ENCODE measurements at places on chromosomes 12 and 14. TPM values are rescaled to one million over a fixed set of nuclear protein-coding genes. Genes with fewer than 3 reads are reported as not detected.

DNA sequence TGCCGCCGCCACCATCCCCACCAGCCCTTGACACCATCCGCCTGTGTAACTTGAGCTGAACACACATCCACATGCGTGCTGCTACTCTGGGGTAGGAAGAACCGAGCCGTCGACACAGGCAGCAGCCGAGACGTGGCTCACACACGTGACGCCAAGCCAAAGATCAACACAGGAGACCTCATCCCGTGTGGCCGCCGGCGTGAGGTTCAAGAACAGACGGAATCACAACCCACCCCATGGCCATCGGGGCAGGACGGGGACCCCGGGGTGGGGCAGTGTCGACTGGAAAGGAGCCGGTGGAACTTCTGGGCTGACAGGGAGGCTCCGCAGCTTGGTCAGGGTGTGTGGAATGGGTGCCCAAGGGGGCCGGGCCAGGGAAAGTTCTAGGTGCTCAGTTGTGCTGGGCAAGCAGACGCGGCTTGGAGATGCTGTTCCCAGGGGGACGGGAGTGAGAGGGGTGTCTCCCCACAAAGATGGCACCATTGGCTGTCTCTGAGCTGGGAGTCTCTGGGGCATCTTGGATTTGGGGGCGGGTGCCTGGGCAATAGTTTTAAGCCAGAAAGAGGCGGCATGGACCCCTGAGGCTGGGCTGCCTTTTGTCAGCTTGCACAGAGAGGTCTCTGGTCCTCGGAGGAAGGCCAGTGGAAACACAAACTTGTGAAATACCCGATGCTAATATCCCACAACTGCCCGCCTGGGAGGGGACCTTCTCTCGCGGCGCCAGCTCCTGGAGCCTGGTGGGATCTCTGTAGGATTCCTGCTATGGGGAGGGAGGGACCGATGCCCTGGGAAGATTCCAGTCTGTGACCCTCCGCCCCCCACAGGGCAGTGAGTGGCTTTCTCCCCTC lies 41.8 kb downstream of the GALNT9 start:
- H3K27ac ChIP-seq, result no peak overlapping the region
- no peaks in the 10 kb centered on the region for H3K4me1 ChIP-seq
- peaks cover 17% of the 10 kb centered on the region for H3K27me3 ChIP-seq
- H3K36me3 ChIP-seq, result no peaks in the 10 kb centered on the region
- H3K4me3 ChIP-seq, result no peak overlapping the region

DNA sequence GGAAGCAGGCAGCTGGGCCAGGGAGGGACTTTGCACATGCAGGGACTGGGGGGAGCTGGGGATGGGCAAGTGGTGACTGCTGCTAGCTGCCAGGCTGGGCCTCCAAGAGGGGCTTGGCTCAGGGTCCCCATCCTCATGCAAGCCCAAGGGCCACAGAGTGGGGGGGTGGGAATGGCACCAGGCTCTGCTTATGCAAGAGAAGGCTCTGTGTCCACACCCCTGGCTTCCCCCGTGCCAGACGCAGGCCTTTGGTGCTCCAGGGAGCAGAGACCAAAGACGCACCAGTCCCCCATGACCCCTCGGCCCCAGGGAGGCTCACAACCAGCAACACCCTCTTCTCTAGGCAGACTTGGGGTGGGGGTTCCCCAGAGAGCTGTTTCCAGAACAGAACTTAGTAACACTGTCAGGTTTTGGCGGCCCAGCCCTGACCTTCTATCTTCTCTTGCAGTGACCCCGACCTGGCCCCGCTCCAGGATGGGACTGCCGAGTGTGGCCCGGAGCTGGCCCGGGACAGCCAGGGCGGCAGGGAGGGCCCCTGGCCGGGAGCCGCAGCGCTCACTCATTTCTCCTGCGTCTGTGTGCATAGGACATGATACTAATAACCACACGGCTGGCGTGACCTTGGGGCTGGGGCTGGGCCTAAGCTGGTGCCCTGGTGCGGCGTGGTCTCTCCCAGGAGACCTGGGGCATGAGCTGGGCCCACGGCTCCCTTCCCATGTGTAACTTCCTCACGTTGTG lies 14.3 kb downstream of the XRCC3 start:
- H3K4me1 ChIP-seq, result no peaks in the 10 kb centered on the region
- no peak overlapping the region for H3K27ac ChIP-seq
- H3K36me3 ChIP-seq, result peaks cover 62% of the 10 kb centered on the region
- peak; percentile 60 for DNase-seq
- H3K4me3 ChIP-seq, result no peak overlapping the region

GRCh38 chr14:65686761-65687160 lies 274.2 kb downstream of the FUT8 start:
- no peaks in the 10 kb centered on the region for H3K4me1 ChIP-seq
- no peak overlapping the region for H3K4me3 ChIP-seq
- DNase-seq, result no peak
- H3K36me3 ChIP-seq, result no peaks in the 10 kb centered on the region
- no peaks in the 10 kb centered on the region for H3K27me3 ChIP-seq

DNA sequence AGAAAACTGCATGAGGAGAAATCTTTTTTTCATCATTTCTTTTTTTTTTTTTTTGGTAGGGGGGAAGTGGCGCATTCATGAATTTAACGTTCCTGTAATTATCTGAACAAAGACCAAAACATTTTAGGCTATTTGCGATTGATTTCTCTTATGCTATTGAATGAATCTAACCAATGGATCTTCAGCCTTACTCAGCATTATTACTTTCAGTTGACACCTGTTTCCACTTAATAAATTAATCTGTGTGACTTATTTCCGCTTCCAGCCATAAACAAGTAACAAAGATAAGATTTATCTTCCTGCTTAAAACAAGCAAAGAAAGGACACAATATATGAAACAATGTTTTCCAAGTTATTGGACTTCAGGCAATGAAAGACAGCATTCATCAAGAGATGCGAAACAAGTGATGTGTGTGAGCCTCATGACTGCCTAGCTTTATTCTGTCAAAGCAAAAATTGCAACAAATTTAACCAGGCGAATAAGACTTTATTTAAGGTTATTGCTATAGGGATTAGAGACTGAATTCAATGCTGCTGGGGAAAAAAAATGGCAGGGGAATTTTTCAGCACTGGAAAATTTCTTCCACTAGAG lies 1026.9 kb downstream of the LRFN5 start:
- no peaks in the 10 kb centered on the region for H3K36me3 ChIP-seq
- DNase-seq, result no peak
- H3K27ac ChIP-seq, result no peak overlapping the region
- H3K4me3 ChIP-seq, result no peak overlapping the region

DNA sequence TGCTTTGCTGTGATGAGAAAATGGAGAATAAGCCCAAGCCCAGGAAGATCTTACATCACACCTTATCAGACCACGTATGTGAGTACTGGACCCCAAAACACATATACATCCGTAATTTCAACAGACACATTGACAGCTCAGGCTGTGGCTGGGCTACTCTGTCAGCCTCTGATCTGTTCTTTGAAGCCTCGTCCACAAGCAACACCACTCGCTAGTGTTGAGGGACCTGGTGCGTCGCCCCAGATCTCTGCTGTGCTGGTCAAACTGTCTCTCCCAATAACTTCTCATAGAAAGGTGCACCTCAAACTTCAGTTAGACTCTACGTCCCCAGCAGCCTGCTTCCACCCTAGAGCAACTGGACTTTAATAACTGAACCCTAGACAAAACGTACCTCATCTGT lies 10.6 kb upstream of the SFSWAP start:
- H3K4me1 ChIP-seq, result peaks cover 7% of the 10 kb centered on the region
- H3K27ac ChIP-seq, result no peak overlapping the region
- H3K4me3 ChIP-seq, result no peak overlapping the region

- no peak overlapping the region for H3K4me3 ChIP-seq
- no peak for DNase-seq
- H3K4me1 ChIP-seq, result no peaks in the 10 kb centered on the region
- no peak overlapping the region for H3K27ac ChIP-seq
These were observed 12.9 kb upstream of the FAM181A start for GRCh38 chr14:93914278-93914677.

DNA sequence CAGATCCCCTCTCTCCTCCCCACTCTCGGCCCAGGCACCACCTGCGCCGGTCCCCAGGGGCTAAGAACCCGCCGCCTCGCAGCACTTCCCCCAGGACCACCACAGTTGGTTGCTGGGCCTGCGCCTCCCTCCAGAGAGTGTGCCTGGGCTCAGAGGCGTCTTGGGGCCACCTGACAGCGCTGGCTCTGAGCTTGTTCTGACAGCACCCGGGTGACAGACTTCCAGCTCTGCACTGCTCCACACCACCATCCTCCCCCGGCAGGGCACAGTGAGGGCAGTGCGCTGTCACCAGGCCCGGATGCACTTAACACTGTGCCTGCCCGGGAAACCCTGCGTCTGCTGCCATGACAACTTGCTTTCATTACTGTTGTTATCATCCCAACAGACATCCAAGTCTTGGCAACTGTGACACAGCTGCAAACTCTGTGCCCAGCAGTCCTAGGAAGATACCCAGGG lies 6.6 kb downstream of the BRF1 start:
- H3K27me3 ChIP-seq, result no peaks in the 10 kb centered on the region
- DNase-seq, result peak; percentile 87
- H3K4me3 ChIP-seq, result no peak overlapping the region
- no peaks in the 10 kb centered on the region for H3K4me1 ChIP-seq

DNA sequence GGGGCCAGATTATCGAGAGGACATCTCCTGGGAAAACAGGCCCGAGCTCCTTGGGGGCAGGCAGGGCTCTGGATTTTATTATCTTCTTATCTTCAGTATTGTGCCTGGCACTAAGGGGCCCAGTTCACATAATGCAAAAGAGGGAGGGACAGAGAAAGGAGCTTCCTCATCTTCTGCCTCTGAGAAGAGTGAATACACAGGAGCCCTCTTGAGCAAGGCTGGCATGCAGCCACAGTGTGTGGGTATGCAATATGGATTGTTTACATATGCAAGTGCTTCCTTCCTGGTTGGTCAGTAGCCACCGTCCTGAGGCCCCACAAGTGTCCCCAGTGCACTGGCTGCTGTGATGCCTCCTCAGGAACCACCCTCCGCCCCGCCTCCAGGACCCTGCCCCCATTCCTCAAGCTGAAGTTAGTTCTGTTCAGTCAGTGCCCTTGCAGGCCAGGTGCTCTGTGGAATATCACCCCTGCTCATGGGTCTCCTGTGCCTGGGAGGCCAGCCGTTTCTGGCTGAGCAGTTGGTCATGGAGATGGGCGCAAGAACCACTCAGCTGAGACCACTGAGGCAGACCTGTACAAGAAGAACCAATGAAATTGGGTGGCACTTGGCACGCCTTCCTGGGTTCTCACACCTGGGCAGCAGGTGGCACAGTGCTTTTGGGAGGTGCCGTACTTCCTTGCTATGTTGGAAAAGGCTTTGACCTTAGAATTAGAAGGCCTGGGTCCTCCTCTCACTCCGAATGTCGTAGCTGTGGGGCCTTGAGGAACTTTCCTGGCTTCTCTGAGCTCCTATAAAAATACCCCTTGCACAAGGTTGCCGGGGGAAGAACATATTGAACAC lies 35.1 kb upstream of the ACTN1 start:
- H3K4me1 ChIP-seq, result peaks cover 20% of the 10 kb centered on the region
- peak; percentile 72 for DNase-seq
- H3K27me3 ChIP-seq, result no peaks in the 10 kb centered on the region
- no peak overlapping the region for H3K4me3 ChIP-seq

DNA sequence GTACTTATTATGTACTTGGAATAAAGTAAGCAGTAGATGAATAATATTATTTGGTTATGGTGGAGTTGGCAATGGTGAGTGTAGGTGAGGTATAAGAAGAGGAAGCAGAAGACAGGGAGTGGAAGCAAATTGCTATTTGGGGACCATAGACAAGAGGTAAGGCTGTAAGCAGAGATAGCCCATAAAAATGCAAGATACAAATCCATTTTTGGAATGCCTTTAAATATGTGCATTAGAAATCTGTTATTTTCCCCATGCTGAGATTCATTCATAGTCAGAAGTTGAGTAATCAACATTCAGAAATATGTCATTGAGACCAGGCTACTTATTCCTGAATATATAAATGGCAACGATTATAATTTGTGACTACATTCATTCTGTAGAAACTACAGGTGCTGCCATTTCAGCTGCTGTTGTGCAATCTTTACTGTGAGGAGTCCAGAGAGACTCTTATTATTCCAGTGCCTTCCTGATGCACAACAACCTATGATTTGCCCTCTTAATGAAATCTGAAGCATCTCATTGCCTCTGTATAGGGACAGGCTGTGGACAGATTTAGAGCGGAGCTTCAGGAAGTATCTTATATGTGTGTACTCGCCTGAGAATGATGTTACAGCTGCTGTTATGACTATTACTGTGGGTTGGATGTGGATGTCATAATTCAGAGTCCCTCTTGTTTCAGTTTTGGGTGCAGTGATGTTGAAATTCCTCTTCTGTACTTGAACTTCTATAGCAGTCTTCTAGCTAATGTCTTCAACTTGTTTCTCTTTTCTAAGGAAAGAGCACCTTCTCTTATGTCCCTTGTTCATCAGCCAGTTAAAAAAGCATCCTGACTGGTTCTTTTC lies 173.8 kb downstream of the NAV3 start:
- peaks cover 33% of the 10 kb centered on the region for H3K36me3 ChIP-seq
- no peak for DNase-seq
- no peaks in the 10 kb centered on the region for H3K27me3 ChIP-seq
- no peak overlapping the region for H3K27ac ChIP-seq
- no peak overlapping the region for H3K4me3 ChIP-seq
- no peaks in the 10 kb centered on the region for H3K4me1 ChIP-seq

DNA sequence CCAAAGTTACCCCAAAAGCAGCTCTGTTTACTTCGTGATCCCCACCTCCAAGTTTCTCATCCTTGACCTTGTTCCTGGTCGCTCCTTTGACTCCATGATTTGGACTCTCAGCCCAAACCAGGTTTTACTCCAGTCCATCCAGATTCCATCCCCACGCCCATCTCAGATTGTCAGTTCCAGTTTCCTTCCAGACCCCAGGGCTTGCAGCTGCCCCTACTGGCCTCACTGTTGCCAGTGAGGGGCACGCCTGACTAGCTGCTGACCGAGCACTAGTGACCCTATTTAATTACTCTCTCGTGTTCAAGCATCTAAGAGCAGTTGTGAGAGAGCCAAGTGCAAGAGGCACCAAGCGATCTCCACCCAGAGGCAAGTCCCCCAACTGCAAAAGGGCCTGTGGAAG lies 155.1 kb upstream of the FUT8 start:
- DNase-seq, result no peak
- H3K27ac ChIP-seq, result peak overlapping the region; percentile 34
- H3K36me3 ChIP-seq, result no peaks in the 10 kb centered on the region
- H3K4me3 ChIP-seq, result no peak overlapping the region

DNA sequence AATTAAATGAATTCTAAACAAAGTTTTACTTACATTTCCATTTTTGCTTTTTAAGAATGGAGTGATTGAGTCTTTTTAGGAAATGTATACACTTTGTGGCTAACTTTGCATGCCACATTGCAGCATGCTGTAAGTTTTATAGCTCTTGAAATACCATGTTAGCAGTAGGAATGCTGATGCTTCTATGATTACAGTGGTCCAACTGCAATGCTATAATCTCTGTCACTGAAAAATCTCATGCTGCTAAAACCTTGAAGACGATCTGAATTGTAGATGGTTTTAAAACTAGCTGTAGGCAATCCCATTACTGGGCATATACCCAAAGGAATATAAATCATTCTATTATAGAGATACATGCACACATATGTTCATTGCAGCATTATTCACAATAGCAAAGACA lies 127.6 kb downstream of the WIF1 start:
- H3K27me3 ChIP-seq, result peaks cover 9% of the 10 kb centered on the region
- no peak overlapping the region for H3K4me3 ChIP-seq
- no peaks in the 10 kb centered on the region for H3K4me1 ChIP-seq

The TEX22 gene
- under 0.01 TPM for total RNA-seq

The LRCOL1 gene
- not detected for total RNA-seq

The HOXC12 gene
- under 0.01 TPM for total RNA-seq

The TTC6 gene
- total RNA-seq, result under 0.01 TPM

The FITM1 gene
- total RNA-seq, result 0.72 TPM

The SOX5 gene
- total RNA-seq, result 5.1 TPM

The TMEM52B gene
- not detected for total RNA-seq

The BCL11B gene
- total RNA-seq, result 0.88 TPM

The RNASE1 gene
- total RNA-seq, result not detected
